ENCODE measurements at places on chromosomes 3 and 15.

DNA sequence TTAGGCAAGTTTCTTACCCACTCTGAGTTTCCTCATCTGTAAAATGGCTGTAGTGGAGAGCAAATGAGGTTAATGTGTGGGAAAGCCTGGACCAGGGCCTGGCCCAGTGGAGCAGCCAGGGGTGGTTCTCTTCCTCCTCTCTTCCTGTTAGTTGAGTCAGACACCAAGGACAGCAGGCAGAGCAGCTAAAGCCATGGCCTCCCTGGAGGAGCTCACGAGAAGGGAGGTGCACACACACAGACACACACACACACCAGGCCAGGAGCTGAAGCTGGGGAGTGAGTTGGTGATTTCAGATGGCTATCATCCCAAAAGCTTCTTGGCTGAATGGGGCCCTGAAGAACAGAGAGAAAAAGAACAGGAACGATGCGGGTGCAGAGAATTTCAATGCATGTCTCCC, 33.2 kb upstream of the TSPAN3 start:
- DNase-seq, result no peak

DNA sequence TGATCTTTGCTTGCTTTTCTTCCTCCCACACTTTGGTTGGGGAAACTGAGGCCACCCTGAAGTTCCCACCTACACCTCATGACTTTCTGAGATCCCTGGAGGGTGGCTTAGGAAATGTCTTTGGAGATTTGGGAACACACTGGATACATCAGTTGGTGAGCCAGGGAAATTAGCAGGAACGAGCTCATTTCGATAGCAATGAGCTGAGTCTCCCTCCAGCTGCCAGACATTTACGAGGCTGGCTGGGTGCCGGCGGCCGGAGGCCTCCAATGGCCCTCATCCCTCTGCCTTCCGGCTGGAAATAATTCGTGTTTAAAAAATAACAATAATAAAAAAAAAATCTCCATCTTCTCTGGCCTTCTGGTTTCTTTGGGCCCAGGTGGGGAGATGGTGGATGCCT, 38.8 kb downstream of the SMAD6 start:
- DNase-seq, result no peak

DNA sequence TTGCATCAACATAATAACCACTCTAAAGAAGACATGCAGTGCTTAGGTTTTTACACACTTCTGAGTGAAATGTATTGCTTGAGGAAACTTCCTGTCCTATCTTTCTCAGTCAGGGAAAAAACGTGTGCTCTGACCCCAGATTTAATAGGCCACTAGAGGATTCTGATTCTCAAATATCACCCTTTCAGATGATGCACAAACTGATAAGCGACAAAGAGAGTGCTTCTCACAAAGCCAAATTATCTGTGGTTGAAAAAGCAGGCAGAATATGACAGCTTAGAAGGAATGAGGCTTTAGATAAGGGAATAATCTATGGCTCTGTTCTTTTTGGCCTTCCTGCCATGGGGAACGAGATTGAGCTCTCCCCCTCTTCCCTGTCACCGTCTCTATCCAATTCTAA, 583.4 kb upstream of the SGO1 start:
- no peak for DNase-seq

DNA sequence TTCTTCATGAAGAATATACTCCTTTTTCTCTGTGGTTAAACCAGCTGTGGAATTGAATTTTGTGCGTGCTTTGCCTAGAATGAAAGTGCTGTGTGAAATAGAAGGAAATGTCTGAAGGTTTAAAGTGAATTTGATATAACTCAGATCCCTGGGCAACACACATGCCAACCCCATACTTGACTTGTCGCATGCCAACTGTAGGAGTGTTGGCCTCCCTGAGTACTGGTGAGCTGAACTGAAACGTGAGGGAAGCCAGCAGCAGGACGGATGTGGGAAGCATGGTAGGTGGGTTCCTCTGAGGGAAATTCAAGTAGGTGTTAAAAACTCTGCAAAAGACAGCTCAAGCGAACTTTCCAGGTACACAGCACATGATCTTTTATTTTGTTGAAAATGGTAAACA, 14.7 kb downstream of the FAN1 start:
- DNase-seq, result no peak

GRCh38 chr3:48696601-48697000, 10.9 kb upstream of the NCKIPSD start:
- no peak for DNase-seq

DNA sequence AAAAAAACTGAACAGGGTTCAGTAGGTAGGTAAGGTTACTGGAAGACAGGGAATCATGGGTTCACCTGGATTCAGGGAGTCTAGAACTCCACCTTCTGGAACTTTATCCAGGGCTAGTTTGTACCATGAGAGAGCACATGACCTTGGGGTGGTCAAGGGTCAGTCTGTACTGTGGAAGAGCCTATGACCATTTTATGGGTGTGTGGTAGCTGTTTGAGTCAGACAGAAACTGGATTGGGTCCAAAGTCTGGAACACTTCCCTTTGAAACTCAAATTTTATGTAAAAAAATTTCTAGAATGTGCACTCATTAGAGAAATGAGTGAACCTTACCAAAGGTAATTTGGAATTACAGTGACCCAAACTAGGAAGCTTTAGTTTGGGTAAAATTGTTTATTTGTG, 486.0 kb upstream of the AGTR1 start:
- no peak for DNase-seq

DNA sequence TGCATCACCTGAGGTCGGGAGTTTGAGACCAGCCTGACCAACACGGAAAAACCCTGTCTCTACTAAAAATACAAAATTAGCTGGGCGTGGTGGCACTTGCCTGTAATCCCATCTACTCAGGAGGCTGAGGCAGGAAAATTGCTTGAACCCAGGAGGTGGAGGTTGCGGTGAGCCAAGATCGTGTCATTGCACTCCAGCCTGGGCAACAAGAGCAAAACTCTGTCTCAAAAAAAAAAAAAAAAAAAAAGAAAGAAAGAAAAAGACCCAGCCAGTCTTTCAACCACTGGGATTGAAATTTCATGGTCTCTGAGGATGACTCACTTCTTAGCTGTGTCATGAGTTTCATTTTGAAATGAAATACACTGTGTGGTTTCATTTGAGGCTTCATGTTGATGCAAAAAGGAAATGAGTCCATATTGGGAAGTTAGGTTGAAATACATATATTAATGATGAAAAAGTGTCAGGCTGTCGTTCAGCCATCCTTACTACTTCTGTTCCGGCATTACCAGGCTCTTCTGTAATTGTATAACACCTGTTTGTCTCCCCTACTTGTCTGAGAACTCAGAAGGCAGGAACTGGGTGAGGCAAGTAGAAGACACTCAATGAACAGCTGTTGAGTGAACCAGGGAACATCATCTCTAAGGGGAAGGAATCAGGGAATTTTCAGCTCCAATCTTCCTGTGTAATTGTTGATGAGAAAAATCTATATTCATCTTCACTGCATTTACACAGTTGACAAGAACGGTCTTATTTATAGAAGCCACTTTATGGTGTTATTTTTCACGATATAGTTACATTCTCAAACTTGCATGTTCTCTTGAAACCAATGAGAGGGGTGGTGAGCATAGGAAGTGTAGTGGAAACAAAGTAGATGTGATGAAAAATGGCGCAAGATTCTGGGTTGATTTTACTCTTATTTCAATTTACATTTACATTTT, 87.4 kb downstream of the NFKBIZ start:
- no peak for DNase-seq

DNA sequence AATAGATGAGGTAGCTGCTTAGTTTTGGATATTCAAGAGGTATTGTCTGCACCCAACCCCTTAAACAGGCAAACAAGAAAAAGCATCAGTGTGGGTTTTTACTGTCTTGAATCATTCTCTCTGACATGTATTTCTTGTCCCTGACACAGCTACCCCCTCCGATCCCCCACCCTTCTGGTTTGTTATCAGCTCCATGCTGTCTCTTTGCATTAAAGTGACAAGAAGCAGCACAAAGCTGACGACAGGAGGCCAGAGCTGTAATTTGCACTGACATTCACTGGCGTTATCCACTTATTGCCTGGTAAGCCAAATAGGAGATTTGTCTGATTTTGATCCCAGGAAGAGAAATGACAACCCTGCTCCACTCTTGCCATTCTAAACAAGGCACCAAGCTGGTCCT, 83.3 kb upstream of the SNRK start:
- DNase-seq, result no peak

GRCh38 chr3:51977446-51978142, 2.7 kb downstream of the ABHD14A start:
- no peak for DNase-seq

DNA sequence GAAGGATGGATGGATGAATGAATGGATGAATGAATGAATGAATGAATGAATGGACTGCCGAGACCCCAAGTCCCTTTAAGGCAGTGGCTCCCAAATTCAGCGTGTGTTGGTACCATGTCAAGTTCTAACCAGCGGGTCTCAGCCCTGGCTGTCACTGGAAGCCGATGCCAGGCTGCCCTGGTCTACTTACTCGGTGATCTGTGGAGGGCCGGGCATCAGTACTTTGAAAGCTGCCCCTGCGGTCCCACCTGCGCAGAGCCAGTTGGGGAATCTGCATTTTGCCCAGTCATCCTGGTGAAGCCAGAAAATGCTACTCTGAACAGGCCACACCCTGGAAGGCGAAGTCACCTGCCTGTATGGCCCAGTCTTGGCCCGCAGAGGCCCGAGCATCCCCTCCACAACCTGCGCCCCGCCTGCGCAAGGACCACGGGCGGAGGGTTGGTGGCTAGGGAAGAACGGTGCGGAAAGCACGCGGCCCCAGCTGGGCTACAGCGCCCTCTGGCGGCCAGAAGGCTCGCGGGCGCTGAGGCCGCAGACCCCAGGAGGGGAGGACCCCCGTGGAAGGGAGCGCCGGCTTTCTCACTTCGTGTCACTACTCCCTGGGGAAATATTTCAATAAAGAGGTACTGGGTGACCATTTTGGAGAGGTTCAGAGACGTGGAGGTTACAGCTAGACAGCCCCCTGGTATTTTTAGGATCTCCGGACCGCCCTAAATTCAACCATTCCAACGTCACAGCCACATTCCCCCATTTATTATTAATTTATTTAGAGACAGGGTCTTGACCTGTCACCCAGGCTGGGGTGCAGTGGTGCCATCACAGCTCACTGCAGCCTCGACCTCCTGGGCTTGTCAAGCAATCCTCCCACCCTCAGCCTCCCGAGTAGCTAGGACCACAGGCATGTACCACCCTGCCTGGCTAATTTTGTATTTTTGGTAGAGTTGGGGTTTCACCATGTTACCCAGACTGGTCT, 34.9 kb downstream of the PRKCD start:
- peak; percentile 53 for DNase-seq

DNA sequence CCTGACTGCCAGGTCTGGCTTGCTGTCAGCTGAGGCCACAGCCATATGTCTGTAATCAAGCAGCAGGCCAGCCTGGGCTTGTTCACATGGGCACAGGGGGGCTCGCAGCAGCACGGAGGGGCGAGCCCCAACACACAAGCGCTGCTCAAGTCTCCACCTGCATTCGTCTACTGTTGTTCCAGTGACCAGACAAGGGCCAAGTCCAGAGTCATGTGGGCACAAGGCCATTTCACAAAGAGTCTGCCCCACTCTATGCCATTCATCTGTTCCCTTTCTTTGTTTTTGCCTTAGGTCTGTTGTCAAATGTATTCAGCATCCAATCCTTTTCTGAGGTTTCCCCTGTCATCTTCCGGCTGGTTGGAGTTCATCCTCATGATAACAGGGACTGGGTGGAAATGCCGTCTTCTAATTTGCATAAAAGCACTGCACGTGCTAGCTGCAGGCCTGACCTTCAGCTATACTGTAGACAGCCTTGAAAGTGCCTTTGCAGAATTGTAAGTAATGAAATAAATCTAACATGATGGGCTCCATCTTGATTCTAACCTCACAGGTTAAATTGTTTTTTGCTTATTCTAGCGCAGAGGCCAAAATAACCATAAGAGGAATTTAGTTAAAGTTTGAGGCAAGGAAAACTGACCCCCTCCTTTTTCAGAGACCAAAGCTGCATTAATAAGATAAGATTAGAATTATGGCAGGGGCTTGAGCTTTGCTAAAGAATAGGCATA, 28.6 kb upstream of the KBTBD12 start:
- DNase-seq, result no peak

DNA sequence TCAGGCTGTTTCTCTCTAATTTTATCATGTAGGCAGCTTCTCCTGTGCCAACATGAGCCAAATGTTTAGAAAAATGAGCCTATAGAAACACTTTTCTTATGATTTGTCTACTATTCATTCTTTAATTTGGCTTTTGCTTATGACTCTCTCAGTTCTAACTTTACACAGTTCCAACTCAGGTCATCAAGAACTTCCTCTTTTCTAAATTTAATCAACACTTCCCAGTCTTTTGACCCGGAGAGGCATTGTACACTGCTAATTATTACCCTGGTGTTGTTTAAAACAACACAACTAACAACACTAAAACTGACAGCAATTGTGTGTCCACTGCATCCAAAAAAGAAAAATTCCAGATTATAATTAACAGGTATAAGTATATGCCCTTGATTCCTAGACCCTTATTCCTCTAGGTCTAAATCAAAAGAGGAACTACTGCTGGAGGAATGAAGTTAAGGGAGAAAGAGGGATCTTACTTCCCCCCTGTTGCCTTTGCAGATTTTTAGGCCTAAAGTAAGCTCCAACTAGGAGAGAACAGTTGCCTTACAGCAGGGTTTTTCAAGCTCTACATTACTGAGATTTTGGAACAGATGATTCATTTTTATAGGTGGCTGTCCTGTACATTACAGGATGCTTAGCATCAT, 332.2 kb upstream of the GOLIM4 start:
- DNase-seq, result no peak

- no peak for DNase-seq
Observed at GRCh38 chr15:84151205-84151931, 84.2 kb upstream of the GOLGA6L4 start.

GRCh38 chr15:92155934-92156333, 237.7 kb upstream of the ST8SIA2 start:
- DNase-seq, result no peak

DNA sequence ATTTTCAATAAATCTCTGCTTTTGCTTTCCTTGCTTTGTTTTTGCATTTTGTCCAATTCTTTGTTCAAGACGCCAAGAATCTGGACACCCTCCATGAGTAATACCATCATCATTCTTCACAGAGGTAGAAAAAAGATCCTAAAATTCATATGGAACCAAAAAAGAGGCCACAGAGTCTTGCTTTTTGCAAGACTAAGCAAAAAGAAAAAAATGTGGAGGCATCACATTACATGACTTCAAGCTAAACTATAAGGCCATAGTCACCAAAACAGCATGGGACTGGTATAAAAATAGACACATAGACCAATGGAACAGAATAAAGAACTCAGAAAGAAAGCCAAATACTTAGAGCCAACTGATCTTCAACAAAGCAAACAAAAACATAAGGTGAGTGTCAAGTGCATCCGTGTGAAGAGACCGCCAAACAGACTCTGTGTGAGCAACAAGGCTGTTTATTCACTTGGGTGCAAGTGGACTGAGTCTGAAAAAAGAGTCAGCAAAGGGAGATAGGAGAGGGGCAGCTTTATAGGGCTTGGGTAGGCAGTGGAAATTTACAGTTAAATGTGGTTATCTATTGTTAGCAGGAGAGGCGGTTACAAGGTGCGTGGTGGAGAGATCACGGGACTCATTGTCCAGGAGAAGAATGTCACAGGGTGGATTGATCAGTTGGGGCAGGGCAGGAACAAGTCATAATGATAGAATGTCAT, 10.9 kb downstream of the STRIT1 start:
- DNase-seq, result no peak

- no peak for DNase-seq
Observed at GRCh38 chr3:147518465-147518864, 109.3 kb downstream of the ZIC1 start.

GRCh38 chr3:7396534-7396933, 535.6 kb downstream of the GRM7 start:
- no peak for DNase-seq

GRCh38 chr3:49868862-49869466, 742 bp downstream of the CAMKV start:
- no peak for DNase-seq

- no peak for DNase-seq
Observed at GRCh38 chr3:11818033-11818432, 28.7 kb downstream of the TAMM41 start.

Measured in stimulated activated CD4-positive, alpha-beta T cell treated with anti-CD3 and anti-CD28 coated beads, Interleukin-2, amount 100 ng/mL, for 48 hours (primary cell).